ENCODE measurements at places on chromosomes 1 and 21. TPM values are rescaled to one million over a fixed set of nuclear protein-coding genes. Genes with fewer than 3 reads are reported as not detected.

GRCh38 chr1:155609515-155610256, at the start of gene MSTO1:
MSTO1 (plus strand) TSS chr1:155610218; CDS start chr1:155610249, 31 bp downstream.
- DNase-seq = peak; percentile 98

DNA sequence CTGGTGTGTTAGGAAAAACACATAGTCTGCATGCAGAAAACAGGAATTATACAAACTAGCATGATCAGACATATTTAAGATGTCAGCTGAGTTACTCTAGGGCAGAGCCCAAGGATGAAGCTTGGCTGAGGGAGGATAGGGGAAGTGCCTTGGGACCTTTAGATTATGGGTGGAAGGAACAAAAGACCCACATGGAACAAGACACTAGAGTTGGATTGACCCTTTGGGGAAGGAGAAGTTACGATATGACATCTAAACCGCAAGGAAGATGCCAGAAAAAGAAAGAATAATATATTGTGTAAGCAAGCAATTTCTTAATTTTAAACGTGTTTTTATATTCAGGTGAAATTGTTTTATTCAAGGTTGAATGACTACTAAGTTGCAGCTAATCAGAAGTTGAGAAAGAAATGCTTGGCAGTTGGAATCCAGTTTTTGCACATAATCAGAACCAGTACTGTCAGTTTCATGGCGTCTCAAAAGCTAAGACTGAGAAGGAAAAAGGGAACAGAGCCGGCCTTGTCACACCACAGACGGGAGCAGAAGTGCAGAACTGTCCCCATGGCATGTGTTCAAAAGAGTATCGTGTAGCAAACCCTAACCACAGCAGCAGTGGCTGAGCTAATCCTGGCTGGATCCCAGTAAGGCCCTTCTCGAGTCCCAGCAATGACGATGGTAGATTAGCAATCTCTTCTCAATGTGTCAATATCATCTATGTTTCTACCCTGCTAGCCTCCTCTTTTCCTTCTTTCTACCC, 31.2 kb upstream of the IFNAR2 start:
- DNase-seq = no peak

DNA sequence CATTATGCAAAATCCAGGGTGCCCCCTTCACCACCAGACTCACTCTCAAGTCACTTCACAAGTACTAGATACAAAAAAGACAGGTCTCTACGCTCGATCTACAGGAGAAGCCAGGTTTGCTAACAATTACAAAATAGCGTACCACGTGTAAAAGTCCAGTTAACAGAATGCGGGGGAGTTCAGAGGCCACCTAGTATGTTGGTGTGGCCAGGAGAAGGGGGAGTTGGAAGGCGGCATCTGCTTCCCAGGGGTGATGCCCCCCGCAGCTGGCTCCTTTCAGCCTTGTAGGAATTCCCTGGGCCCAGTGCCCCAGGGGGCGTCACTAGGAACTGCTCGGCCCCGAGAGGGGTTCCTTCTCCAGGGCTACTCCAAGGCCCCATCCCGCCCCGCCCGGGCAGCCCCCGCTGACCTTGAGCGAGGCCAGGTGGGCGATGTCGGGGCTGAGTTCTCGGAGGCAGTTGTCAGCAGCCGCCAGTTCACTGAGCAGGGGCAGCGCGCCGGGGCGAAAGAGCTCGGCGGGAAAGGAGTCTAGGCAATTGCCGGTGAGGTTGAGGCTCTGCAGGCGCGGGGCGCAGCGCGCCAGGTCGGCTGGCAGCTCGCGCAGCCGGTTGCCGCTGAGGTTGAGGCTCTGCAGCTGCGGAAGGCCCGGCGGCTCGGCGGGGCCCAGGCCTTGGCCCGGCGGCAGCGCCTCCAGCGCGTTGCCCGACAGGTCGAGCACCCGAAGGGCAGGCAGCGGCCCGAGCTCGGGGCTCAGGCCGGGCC, 664 bp downstream of the LRRC47 start:
- peak; percentile 66 for DNase-seq

- no peak for DNase-seq
Observed at GRCh38 chr1:17184161-17184665, 20.7 kb upstream of the PADI1 start.

DNA sequence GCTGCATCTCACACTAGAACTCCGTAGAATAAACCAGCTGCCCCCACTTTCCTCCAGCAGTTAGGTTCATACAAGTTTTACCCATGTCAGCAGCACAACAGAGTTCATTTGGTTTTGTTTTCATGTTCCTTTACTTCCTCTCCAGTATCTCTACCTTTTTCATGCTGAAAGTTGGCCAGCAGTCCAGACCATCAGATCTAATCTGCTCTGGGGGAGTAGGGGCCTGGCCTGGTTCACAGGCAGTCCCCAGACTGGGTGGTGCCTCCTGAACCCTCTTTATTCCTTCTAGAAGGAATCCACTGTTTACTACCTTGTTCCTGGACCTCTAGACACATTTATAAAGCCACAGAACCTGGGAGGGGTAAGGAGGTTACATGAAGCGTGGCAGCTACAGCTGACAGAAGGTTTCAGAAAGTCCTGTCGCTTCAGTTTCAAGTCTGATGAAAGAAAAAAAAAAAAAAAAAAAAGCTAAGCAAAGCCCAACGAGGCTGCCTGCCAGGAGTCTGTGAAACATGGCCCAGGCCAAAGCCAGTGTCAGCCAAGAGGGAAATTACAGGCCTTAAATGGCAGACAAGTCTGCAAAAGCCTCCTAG, 184.6 kb upstream of the JUN start:
- peak; percentile 88 for DNase-seq

DNA sequence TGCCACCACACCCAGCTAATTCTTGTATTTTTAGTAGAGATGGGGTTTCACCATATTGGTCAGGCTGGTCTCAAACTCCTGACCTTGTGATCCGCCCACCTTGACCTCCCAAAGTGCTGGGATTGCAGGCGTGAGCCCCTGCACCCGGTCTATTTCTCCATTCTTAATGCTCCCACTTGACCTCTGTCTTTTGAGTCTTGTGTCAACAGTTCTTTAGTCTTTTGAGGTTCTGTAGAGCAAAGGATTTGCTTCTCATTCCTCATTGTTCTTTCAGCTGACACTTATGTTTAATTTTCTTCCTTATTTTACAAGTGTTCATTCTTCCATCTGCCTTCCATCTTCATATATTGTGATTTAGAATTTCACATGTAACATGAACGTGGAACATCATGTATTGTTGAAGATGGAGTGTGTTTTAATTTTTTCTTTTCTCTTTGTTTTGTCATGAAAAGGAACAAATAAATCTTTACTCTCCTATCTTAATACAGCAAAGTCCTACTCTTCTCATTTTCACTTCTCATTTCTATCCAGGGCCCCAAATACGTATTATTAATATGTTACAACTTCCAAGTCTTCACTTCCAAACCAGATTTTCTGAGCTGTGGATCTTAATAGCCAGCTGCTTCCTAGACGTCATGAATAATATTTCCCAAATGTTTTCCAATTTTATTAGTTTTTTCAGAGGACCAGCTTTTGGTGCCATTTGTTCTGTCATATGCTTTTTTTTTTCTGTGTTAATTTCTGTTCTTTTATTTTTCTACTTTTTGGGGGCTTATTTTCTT, 16.9 kb downstream of the MTF2 start:
- DNase-seq = no peak

DNA sequence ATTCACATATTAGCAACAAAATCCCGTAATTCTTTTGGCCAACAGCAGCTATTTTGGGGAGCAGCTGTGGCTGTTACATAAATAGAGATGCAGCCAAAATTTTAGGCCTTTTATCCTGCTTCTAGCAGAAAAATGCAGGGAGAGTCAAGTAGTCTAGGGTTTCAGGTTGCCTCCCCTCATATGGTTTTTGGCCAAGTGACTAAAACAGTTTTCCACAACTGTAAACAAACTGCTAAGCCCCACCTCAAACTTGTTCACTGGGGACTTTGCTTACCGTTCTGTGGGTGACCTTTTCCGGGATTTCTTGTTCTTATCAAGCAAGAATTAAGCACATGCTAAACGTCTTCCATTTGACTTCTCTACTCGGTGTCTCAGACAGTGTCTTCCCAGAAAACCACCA, 133.4 kb downstream of the EDEM3 start:
- DNase-seq = no peak

- DNase-seq = no peak
Observed at GRCh38 chr21:29174607-29175013, 44.2 kb downstream of the MAP3K7CL start.

GRCh38 chr1:113691184-113691583, 68.1 kb downstream of the PHTF1 start:
- DNase-seq = no peak

DNA sequence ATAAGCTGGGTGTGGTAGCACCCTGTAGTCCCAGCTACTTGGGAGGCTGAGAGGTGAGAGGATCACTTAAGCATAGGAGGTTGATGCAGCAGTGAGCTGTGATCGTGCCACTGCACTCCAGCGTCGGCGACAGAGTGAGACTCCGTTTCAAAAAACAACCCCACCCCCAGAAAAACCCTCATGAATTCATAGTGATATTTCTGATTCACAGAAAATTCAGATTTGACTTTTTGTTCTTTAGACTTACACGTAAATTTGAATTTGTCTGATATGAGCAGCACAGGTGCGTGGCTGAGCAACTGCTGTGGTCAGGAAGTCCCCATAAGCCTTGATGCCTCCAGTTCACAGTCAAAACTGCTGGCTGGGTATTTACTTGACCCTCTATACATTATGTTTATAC, 10.0 kb upstream of the MORC3 start:
- DNase-seq = no peak

- no peak for DNase-seq
Observed at GRCh38 chr1:185694081-185694480, 40.1 kb upstream of the HMCN1 start.

DNA sequence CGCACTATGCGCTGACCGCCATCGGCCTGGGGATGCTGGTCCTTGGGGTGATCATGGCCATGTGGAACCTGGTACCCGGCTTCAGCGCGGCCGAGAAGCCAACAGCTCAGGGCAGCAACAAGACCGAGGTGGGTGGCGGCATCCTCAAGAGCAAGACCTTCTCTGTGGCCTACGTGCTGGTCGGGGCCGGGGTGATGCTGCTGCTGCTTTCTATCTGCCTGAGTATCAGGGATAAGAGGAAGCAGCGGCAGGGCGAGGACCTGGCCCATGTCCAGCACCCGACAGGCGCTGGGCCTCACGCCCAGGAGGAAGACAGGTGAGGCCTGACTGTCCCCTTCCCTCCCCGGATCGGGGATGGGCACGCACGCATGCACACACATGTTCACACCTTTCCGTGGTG, 31.9 kb upstream of the FHAD1 start:
- no peak for DNase-seq

GRCh38 chr1:218886101-218886871, 287.4 kb upstream of the LYPLAL1 start:
- peak; percentile 70 for DNase-seq

GRCh38 chr1:50416553-50417453, 6.4 kb downstream of the DMRTA2 start:
- no peak for DNase-seq

The OR2T29 gene
- not detected for total RNA-seq

The PRDM16 gene
- 12.8 TPM for total RNA-seq

The SMG5 gene
- 91.6 TPM for total RNA-seq

The AQP10 gene
- not detected for total RNA-seq

The LENEP gene
- total RNA-seq = not detected

The S100A8 gene
- total RNA-seq = 79.9 TPM

Measured in Right ventricle myocardium inferior (tissue), 1 donor.